Fibroblast of villous mesenchyme (primary cell): ENCODE measurements at places on chromosomes 11 and 22. TPM values are rescaled to one million over a fixed set of nuclear protein-coding genes. Genes with fewer than 3 reads are reported as not detected.

- DNase-seq: peak; percentile 76
Measured at GRCh38 chr22:33853200-33854097, 66.8 kb downstream of the LARGE1 start.

OR5M3 gene
- total RNA-seq: not detected in 2 replicates

DNA sequence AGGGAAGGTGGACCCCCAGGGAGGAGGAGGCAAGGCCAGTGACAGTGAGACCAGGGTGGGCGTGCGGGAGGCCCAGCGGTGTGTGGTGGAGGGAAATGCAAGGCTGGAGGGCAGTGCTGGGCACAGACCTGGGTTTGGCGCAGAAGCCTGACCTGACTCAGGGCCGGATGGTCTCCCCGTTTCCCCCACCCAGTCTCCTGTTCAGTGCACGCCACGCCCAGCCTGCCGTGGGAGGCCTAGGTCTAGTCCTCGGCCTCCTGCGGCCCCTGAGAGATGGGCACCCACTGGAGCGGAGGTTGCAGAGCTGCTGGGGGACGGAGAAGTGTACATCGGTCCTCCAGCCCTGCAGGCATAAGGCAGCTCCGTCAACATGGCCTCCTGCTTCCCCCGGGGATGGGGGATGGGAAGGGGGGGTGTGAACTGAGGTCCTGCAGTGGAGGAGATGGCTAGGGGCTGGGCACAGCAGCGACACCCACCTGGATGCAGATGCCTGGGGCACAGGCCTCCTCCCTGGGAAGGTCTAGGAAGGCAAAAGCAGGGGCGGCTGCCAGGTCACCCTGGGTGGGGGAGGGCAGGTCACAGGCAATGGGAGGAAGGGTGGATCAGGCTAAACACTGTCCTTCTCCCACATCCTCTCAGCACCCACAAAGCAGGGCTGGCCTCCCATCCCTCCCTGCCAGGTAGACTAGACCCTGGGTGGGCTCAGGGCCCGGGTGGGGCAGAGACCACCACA, 15.9 kb downstream of the IL17REL start:
- DNase-seq: no peak

DNA sequence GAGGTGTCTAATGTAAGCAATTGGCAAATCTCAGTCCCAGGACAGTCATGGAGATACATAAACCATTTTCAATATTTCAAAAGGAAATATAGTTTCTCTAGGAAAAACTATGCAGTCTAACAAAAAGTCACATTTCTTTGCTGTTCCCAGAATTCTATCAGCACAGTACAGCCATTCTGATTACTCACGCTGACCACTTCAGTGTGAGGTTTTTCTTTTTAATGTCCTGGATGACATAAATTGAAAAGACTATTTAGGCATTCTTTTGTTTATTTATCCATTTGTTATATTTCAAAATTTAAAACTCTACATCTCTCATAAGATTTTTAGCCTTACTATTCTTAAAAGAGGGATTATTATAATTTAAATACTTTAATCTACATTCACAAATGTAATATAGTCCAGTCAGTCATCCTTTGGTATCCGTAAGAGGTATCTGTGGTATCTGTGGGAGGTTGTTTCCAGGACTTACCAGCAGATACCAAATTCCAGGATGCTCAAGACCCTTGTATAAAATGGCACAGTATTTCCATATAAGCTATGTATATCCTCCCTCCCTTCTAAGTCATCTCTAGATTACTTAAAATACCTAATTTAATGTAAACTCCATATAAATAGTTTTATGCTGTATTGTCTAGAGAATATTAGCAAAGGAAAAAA, 331.1 kb upstream of the PITPNB start:
- DNase-seq: no peak

DNA sequence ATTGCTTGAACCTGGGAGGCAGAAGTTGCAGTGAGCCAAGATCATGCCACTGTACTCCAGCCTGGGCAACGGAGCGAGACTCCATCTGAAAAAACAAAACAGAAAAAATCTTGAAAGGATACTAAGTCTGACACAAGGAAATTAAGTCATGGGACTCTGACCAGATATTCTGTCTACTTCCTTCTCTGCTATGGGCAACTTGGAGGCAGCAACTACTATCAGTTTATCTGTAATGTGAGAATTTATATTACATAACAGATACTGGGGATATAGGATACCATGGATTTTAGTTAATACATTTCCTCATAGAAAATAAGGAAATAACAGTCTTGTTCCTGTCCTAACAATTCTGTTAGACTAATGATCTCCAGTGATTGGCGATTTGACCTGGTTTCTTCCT, 1.6 kb upstream of the SGSM3 start:
- DNase-seq: no peak

DNA sequence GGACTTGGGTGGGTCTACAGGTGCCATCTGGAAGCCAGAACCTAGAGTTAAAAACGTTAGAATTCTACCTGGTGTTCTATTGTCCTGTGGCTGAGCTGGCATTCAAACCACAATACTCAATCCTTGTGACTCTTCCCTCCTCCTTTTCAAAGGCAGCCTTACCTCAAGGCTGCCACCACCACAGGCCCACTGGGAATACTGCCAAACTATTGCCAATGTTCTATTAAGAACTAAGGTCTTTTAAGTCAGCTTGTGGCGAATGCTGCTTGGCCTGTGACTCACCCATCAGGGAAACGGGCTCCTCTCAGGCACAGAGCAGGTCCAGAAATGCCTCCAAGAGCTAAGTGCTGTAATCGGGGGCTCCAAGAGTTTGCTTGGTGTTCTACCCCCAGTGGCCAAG, 1008.4 kb downstream of the JRKL start:
- DNase-seq: no peak

- DNase-seq: no peak
Measured at GRCh38 chr11:37230865-37231264, 632.8 kb upstream of the RAG2 start.

DNA sequence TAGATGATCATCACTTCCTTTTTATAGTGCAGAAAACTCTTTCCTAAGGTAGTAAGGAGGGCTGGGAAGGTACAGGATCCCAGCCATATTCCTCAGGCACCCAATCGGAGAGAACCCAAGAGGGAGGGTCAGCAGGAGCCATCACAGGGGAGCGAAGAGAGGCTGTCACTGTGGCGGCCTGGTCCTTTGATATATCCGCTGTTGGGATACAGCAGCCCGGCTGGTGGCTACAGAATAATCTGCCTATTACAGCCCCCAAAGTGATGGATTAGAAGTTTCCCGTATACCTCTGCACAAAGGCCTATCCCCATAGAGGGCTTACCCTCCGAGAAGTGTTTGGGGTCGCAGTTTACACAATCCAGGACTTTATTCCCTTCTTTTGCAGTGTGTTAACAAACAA, 48.5 kb downstream of the OR4D9 start:
- DNase-seq: no peak

DNA sequence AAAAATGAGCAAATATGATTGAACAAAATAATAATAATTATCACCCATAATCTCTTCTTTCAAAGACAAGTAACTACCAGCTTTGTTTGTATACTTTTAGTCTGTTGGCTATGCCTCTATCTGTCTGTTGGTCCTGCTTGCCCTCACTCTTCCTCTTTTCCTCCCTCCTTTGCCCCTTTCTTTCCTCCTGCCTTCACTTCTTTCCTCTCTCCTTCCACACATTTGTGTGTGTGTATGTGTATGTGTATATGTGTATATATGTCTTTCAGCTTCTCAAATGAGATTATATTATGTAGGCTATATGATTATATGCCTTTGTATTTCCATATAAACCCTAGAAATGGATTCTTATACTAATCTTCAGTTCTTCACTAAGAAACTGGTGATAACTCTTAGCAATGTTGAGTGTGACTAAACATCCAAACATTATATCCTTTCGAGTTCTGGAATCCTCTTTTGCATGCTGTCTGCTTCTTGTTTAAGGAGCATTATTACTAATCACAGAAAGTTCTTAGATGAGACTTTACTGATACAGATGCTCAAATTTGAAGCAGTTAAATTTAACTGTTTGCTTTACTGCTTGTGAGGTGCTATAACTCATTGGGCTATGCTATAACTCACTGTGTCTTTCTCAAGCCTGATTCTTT, 219.1 kb downstream of the TMEM135 start:
- DNase-seq: no peak

PHOX2A gene
- not detected in 2 replicates for total RNA-seq

DNA sequence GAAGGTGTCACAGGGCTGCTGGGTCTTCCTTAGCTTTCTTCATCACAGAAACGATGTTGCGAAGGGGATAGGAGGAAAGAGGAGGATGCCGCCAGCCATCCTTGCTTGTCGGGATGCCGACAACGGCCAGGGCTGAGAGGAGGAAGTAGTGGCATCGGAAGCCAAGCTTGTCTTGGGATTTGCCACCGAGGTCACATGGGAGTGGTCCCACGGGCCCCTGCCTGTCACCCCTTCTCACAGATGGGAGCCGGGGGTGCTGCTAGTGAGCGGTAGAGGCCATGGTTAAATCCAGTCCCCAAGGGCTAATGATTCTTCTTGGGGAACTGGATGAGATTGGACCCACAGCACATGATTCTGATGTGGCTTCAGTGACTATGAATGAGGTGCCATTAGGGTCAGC, 1375.8 kb downstream of the BRD1 start:
- DNase-seq: no peak

- DNase-seq: no peak
Measured at GRCh38 chr11:92576315-92576714, 351.7 kb downstream of the FAT3 start.

DNA sequence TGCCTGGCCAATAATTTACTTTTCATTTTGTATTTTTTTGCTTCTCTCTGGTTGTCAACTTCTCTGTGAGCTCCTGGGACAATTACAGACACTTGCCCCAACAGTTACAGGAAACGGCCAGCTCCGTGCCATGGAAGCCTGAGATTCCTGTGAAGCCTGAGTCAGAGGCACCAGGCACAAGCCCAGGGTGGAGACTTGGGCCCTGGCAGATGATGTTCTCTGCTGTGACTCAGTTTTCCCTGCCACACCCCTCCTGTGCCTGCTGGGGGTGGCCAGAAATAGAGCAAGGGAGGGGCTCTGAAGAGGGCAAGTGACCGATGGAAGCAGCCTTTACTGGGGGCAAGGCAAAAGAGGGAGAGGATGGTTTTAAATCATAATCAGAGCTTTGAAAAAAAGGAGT, 4.9 kb downstream of the ATP5MGL start:
- DNase-seq: peak; percentile 81

GPR152 gene
- total RNA-seq: not detected in 2 replicates
